ENCODE measurements at places on chromosomes 5 and 9.

DNA sequence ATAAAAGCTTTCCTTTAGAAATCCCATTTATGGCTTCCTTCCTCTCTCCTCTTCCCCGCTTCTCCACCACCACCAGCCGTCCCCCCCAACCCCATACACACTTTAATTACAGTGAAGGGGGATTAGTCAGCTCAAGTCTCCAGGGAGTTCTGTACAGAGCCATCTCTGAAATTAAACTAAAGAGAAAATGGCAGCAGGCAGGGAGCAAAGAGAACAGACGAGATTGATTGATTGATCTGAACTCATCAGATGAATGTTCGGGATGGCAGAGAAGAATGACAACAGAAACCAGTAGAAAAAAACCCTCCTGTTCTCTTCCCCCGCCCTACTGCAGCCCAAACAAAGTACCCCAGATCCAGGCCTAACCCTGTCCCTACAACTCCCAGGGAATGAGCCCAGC lies 241.7 kb upstream of the PANK3 start:
- no peak for DNase-seq

- DNase-seq, result no peak
Measured at GRCh38 chr5:149014571-149015031, 48.3 kb downstream of the SH3TC2 start.

- no peak for DNase-seq
Measured at GRCh38 chr9:36903541-36904435, 130.3 kb downstream of the PAX5 start.

- DNase-seq, result no peak
Measured at GRCh38 chr5:84032324-84032723, 311.7 kb upstream of the HAPLN1 start.

DNA sequence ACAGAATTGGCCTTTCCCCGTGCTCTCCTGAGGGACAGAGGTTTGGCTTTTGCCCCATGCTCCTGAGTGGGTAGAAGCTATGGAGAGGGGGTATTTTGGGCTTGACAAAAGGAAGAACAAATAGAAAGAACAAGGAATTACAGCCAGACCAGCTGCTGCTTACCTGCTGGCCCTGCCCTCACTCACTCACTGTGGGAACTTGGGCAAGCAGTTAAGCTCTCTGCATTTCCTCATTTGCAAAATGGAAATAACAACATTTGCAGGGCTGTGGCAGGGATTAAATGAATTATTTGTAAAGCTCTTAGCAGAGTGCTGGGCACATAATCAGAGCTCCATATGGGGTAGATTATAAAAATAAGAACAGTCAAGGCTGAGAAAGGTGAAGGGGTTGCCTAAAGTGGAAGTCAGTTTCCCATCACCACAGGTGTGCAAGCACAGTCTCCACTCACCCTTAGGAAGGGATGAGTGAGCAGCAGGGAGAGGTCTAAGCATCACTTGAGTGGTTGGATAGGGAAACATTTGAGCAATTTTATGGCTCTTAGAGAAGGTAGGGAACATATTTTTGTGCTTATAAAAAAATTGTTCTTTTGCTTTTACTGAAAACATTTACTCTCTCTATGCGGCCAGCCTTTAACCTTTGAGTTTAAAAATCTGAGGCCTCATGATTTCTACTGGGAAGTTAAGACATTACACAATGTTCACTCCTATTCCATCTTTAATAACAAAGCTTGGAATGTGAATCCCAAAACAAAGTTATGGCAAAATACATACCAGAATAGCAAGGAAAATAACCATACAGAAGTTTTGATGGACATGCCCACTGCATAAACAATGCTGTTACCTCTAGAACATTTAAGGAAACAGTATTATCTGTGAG lies 42.8 kb upstream of the LHFPL2 start:
- no peak for DNase-seq

- no peak for DNase-seq
Measured at GRCh38 chr9:109256336-109256735, 64.5 kb downstream of the EPB41L4B start.

GRCh38 chr9:37515620-37516258 lies 30.0 kb downstream of the POLR1E start:
- no peak for DNase-seq

GRCh38 chr5:59354274-59354673 lies 539.3 kb downstream of the PDE4D start:
- DNase-seq, result no peak

GRCh38 chr5:21918451-21918850 lies 934.7 kb downstream of the CDH12 start:
- DNase-seq, result no peak

DNA sequence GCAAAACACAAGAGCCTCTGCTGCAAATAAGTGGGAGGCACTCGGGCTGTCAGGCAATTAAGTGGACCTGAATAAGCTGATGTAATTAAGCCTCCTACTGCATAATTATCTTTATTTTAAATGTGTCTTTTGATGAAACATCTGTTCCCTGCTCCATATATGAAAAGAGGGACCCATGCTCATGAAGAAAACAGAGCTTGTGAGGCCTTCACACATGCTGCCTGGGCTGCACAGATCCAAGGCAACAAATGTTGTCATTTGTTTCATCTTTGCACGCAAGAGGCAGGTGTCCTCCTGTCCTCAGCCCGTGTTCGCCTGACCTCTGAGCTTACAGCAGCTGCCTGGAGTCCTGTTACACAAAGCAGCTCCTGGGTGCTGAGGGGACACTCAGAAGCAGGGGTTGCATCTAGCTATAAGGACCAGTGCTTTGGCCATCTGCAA lies 381.1 kb downstream of the ZNF608 start:
- no peak for DNase-seq

GRCh38 chr5:149936700-149937091 lies 7.9 kb downstream of the PDE6A start:
- DNase-seq, result no peak
